Activated CD4-positive, alpha-beta T cell treated with anti-CD3 and anti-CD28 coated beads, Interleukin-2, amount 50 U/mL, for 1 hour (primary cell): ENCODE measurements at places on chromosomes 6 and 20.

GRCh38 chr20:59873409-59873808, 60.0 kb downstream of the SYCP2 start:
- DNase-seq, result no peak

GRCh38 chr6:149347067-149347466, 29.6 kb downstream of the TAB2 start:
- DNase-seq, result no peak

DNA sequence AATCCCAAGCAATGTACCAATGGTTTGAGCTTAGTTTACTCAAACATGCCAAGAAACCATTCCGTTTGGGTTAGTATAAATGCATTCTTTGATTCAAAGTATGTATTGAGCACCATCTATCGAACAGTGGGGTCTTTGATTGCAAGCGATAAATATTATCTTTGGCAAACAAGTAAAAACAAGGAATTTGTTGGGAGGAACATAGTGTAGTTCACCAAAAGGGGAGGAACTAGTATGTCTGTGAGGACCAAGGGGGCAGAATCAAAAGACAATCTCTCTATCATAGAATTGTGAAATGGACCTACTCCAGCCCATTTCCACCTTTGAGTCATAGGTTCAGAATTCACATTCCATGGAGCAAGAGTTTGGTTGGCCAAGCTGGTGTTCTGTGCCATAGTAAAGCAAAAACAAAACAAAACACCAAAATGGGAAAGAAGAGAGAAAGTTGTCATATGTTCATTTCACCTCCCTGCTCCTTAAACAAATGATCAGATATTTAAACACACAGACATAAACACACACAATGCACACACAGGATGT, 266.0 kb downstream of the TSHZ2 start:
- DNase-seq, result no peak

GRCh38 chr6:94389218-94389617, 969.9 kb upstream of the EPHA7 start:
- no peak for DNase-seq

DNA sequence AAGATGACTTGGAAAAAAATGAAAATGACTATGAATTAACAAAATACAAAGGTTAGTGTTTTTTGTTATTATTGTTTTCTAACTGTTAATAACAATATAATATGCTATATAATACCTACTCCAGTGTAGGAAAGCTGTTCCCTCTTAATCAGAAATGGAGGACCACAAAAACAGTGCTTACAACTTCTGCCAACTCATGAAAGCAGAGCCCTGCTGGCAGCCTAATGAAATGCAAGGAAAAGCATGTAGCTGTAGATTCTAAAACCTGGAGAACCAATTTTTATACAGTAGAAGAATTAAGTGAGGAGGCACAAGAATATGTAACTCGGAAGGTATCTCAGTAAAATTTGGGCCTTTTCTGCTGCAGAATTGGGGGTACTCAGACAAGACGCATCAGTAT, 29.4 kb downstream of the PHIP start:
- DNase-seq, result no peak

DNA sequence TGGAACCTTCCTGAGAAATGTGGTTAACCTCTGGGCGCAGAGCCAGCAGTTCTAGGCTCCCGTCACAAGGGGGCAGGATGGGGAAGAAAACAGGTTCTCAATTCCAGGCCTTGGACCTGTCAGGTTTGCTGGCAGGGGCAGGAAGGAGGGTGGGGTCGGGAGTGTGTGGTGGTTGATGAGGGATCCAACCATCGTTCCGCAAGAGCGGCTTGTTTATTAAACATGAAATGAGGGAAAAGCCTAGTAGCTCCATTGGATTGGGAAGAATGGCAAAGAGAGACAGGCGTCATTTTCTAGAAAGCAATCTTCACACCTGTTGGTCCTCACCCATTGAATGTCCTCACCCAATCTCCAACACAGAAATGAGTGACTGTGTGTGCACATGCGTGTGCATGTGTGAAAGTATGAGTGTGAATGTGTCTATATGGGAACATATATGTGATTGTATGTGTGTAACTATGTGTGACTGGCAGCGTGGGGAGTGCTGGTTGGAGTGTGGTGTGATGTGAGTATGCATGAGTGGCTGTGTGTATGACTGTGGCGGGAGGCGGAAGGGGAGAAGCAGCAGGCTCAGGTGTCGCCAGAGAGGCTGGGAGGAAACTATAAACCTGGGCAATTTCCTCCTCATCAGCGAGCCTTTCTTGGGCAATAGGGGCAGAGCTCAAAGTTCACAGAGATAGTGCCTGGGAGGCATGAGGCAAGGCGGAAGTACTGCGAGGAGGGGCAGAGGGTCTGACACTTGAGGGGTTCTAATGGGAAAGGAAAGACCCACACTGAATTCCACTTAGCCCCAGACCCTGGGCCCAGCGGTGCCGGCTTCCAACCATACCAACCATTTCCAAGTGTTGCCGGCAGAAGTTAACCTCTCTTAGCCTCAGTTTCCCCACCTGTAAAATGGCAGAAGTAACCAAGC, 29.6 kb downstream of the SRSF3 start:
- peak; percentile 79 for DNase-seq

- no peak for DNase-seq
Observed at GRCh38 chr6:44980841-44981240, 347.3 kb upstream of the RUNX2 start.

DNA sequence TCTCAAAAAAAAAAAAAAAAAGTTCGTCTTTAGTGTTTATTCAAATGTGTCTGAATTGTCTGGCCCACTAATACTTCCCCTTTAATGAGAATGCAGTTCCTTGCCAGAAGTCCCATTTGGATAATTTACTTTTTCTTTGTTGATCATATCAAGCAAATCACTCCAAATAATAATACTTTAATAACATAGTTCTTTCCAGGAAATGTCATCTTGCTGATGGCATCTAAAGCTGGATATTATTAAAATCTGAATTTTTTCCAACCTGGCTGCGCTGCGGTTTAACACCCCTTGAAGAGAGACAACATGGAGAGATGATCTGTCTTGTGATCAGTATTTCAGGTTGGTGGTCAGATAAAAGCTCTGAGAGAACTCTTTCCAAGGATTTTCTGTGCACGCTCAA, 111.2 kb upstream of the CNKSR3 start:
- DNase-seq, result no peak

GRCh38 chr20:4602297-4602631, 119.4 kb upstream of the PRND start:
- DNase-seq, result no peak

GRCh38 chr6:128659878-128660622, 139.7 kb upstream of the PTPRK start:
- no peak for DNase-seq

GRCh38 chr6:130593200-130593599, 227.4 kb downstream of the TMEM200A start:
- DNase-seq, result no peak

GRCh38 chr6:84521511-84521910, 242.9 kb downstream of the TBX18 start:
- no peak for DNase-seq

GRCh38 chr6:122660296-122660695, 50.1 kb downstream of the PKIB start:
- DNase-seq, result no peak

- DNase-seq, result no peak
Observed at GRCh38 chr6:113903666-113904330, 46.7 kb downstream of the MARCKS start.

- no peak for DNase-seq
Observed at GRCh38 chr6:138864343-138864890, 68.5 kb downstream of the ECT2L start.

DNA sequence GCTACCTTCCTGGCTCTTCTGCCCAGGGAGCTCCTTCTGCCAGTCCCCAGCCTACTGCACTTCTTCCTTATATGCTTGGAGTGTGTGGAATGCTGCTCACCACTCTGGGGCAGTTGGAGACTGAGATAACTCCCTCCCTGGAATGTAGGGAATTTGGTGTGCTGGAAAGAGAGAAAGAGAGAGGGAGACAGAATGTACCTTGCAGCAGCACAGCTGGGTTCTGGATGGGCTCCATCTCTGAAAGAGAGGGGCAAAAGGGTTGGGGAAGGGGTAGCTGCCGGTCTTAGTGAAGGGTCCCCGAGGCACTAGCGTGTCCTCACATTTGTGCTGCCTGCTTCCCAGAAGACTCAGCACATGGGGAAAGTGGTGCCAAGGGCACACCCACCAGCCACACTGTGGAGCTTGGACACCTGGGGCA, 40.2 kb upstream of the DDR1 start:
- no peak for DNase-seq

DNA sequence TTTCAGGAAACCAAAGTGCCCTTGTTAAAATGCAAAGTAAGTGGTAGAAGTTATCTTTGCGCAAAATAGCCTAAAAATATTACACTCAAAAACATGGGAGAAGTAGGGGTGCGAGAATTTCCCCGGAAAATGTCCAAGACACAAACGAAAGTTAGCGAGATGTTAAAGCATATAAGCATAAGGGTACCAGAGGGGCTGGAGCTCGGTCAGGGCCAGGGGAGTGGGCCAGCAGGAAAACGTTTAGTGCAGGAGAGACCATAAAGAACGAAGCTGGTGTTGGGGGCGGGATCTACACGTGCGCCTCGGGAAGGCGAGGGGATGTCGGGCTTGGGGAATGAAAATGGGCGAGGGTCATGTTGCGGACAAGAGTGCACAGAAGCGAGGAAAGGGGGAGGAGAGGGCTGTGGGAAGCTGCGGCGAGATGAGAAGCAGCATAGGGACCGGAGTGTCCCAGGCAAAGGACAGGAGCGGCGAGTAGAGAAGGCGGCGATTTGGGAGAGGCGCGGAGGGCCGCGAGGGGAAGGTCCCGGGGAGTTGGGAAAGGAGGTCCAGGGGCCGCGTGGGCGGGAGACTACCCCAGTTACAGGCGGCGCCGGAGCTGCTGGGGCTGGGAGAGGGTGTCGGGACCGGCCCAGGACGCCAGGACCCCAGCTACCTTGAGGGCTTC, 600 bp downstream of the XPO5 start:
- DNase-seq, result no peak

GRCh38 chr6:90907931-90908655, 321.2 kb upstream of the MAP3K7 start:
- DNase-seq, result no peak

GRCh38 chr6:112802144-112802543, 455.0 kb downstream of the RFPL4B start:
- no peak for DNase-seq

GRCh38 chr6:168192901-168193815, 114.1 kb upstream of the FRMD1 start:
- no peak for DNase-seq

DNA sequence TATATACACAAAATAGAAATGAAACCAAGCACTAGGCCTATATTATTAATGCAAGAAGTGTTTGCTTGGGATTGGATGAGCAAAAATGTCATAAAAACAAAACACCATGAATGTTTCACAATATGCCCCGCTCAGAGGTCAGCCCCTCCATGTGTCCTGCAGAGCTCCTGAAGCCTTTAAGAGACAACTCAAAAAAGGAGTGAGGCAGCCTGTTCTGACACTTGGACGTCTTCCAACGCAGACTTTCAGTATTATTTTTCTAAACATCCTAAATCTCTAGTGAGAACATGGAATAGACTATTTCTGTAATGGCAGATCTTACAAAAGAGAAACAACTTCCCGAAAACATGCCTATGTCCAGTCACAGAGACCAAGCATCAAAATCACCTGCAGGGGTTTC, 322.6 kb downstream of the PRKN start:
- DNase-seq, result no peak

- no peak for DNase-seq
Observed at GRCh38 chr6:89311853-89312531, 3.1 kb downstream of the GABRR2 start.

DNA sequence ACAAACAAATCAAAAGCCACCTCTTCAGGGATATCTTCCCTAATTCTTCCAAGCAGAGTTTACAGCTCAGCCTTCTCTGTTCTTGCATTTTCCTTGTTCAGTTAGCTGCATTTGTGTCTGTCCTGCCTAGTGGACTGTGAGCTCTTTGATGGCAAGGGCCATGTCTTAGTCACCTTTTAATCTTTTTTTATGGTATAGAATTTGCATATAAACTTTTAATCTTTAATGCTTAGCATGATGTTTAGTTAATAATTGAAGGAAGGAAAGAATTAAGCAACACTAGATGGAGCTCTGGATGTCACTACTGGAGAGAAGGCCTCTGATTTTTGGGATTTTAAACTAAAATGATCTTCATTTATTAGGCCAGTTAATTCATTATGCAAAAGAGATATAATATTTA, 12.1 kb downstream of the PPP2R5D start:
- no peak for DNase-seq

DNA sequence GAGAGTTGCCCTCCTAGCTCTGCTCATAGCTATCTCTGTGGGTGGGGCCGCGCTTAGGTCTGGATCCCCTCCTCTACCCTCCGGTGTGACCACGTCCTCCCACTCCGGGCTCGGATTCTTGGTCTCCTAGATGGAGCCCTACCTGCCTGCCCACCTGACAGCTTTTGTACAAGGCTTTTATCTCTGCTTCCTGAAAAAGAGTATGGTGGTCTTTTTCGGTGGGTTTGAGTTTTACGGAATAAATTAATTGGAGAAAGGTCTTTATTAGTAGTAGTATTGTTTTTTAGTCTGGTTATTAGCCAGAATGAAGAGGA, 773 bp downstream of the SMAP1 start:
- peak; percentile 34 for DNase-seq

DNA sequence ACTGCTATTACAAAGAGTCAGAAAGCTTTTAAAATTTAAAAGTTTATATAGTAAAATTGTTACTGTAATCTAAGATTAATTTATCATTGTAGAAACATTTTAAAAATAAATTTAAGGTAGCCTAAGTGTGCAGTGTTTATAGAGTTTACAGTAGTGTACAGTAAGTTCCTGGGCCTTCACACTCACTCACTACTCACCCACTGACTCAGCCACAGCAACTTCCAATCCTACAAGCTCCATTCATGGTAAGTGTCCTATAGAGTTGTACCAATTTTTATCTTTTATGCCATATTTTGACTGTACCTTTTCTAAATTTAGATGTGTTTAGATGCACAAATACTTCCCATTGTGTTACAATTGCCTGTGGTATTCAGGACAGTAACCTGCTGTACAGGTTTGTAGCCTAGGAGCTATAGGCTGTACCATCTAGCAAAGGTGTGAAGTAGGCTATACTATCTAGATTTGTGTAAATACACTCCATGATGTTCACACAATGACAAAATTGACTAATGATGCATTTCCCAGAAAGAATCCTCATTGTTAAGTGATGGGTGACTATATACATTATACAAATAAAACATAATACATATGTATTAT, 10.2 kb upstream of the TMEM170B start:
- DNase-seq, result no peak

- no peak for DNase-seq
Observed at GRCh38 chr6:127786109-127786508, 114.7 kb downstream of the THEMIS start.

- DNase-seq, result no peak
Observed at GRCh38 chr20:51249215-51249614, 226.3 kb upstream of the KCNG1 start.

GRCh38 chr6:159052720-159053119, 7.9 kb upstream of the TAGAP start:
- DNase-seq, result no peak

- DNase-seq, result no peak
Observed at GRCh38 chr6:37637562-37638413, 59.9 kb downstream of the MDGA1 start.

GRCh38 chr6:123462152-123462551, 174.6 kb downstream of the TRDN start:
- no peak for DNase-seq

GRCh38 chr6:146948790-146949342, 255.4 kb upstream of the STXBP5 start:
- DNase-seq, result no peak

- no peak for DNase-seq
Observed at GRCh38 chr6:42522036-42522435, 41.8 kb upstream of the UBR2 start.

- DNase-seq, result no peak
Observed at GRCh38 chr6:169490246-169490641, 211.6 kb downstream of the WDR27 start.

- no peak for DNase-seq
Observed at GRCh38 chr6:25340431-25341202, 61.4 kb downstream of the CARMIL1 start.
